Anterior cingulate cortex (tissue), 58 donors: ENCODE measurements at places on chromosomes 5 and 9.

DNA sequence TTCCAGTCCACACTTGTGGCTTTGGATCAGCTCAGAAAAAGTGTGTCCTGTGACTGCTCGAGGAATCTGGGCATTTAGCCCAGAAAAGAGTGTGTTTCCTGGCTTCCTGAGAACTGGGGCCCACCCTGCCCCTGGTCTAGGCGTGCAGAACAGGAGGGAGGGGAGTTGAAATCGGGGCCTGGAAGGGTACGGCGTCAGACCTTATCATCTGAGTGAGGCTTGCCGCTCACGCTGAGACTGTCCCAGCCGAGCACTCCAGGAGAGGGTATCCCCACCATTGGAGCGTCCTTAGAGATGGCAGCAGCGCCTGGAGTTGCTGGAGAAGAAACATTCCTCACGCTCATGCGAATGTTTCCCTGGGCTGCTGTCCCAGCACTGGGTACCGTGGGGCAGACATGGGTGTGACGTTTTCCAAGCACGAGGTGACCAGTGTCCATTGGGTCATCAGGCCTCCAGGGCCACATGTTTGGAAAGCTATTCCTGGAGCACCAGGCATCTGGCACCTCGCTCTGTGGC is 22.5 kb downstream of the NEK6 start:
- DNase-seq: no peak

DNA sequence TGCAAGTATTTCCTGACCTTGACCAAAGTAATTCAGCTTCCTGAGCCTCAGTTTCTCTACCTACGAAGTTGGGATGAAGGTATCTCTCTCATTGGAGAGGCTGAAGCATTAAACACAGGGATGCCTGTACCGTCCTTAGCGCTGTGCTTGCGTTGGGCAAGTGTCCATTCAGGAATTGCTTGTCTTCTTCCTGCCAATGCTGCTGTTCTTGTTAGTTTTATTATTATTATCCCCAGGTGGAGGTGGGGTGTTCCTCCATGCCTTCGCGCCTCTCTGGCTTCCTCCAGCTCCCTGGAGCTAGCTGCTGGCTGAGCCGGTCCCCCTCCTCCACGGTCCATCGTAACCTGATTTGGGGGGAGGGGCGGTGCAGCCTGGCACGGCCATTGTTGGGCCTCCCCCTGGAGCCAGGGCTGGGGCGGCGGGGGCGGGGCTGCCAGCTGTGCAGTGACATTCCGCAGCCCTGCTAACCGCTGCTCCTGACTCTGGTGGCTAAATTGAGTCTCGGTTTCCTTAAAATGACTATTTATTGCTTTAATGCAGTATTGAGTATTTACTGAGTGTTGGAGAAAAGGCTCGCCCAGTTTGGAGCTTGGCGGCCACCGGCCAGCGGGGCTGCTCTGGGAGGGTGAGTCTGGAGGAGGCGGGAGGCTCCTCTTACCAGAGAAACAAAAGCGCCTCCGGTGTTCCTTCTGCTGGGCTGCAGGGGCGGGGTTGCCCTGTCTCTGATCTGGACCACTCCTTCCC is 51.3 kb downstream of the LMX1B start:
- no peak for DNase-seq

DNA sequence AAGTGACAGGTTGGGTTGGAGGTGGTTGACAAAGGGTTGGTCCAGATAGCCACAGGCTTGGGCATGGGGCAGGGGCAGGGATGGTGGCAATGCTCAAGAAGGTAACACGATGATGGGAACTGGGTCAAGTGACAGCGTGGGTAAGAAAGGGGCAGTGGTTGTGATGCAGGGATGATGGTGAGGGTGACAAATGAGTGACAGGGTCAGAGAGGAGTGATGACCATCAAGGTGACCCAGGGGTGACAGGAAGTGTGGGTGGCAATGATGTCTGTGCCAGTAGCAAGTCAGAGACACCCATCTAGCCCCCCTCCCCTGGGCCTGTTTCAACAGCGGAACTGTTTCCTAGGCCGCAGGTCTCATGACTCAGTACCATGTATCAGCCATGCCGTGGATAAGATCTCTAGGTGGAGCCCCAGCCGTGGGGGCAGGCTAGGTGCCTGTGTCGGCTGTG is 20.5 kb downstream of the AQP3 start:
- DNase-seq: no peak

GRCh38 chr5:176596689-176597416 is 13.1 kb downstream of the GPRIN1 start:
- DNase-seq: no peak
